CD4-positive, alpha-beta T cell treated with Interleukin-6 for 4 hours (primary cell): ENCODE measurements at places on chromosomes 16 and 17.

DNA sequence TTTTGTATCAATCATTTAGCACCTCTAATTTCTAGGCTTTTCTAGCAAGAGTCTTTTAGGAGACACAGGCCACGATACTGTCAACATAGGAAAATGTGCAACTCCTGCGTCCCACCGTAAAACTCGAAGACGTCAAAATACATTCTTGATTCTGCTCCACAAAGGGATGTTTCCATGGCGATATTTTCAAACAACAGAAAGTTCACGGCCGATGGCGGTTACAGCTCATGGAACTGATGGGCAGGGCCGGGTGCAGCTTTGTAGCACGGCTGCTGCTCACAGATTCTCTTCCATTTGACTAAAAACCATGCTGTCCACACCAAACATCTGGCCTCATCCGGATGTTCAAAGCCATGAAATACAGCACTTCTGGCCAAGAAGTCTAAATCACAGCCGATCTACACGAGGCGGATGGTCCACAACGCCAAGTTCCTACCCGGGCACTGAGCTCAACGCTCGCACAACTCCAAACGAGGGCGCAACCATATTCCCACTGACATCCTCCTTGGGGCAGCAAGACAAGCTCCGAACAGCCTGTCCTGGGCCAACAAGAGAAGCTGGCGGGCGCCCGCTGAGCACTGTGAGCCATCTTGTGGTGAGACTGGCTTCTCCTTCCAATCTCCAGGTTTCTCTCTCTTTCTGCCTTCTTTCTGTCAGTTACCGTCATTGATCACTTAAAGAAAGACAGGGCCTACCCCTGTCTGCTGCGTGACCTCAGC, 79.8 kb downstream of the ZNF778 start:
- no peak for DNase-seq

GRCh38 chr17:60720763-60721531, 43.3 kb downstream of the BCAS3 start:
- DNase-seq, result peak; percentile 40

GRCh38 chr16:10895053-10895946, 18.3 kb downstream of the CIITA start:
- peak; percentile 30 for DNase-seq

- peak; percentile 58 for DNase-seq
These were observed 3.2 kb upstream of the NLRP1 start for GRCh38 chr17:5587438-5588032.

DNA sequence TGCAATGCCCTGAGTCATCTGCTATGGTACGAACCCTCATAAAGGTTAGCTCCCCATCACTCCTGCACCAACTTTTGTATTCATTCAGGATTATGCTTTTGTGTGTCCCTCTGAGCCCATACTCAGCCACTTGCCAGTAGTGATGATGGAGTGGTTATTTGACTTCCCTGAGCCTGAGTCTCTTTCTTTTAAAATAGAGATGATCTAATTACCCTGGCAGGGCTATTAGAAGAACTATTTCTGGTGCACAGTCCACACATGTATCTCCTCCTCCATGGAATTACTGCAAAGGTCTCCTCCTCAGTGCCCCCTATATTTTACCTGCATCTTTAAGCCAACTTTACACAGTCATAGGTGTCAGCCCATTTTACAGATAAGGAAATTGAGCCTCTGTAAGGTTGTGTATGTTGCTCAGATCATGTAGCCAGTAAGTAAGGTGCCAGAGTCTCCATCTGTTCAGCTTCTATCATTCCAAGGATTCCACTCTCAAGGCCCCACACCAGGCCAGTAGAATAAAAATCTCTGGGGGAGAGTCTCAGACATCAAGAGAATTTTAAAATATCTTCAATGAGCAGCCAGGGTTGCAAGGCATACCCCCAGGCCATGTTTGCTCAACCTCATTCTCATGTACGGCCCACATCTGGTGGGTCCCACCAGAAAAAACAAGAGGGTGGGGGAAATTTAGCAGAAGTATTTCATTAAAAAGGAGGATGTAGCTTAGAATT, 333.7 kb upstream of the HSBP1 start:
- DNase-seq, result no peak

GRCh38 chr17:58390884-58391283, 26.4 kb downstream of the RNF43 start:
- DNase-seq, result no peak

DNA sequence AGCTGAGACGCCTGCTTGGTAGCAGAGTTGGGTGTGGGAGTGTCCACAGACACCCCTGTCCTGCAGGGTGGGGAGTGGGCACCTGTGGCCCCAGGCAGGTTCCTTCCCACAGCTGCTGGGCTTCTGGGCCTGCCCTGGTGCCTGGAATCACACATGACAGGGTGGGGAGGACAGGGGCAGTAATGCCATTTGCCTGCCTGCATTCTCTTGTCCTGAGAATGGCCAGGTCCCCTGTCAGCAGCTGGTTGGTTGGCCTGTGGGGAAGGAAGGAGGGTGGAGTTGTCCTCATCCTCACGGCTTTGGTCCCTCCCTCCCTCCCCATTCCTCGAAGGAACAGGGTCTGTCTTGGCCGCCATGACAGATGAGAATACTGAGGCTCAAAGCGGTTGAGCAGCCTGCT, 5.2 kb downstream of the PRSS53 start:
- DNase-seq, result no peak

DNA sequence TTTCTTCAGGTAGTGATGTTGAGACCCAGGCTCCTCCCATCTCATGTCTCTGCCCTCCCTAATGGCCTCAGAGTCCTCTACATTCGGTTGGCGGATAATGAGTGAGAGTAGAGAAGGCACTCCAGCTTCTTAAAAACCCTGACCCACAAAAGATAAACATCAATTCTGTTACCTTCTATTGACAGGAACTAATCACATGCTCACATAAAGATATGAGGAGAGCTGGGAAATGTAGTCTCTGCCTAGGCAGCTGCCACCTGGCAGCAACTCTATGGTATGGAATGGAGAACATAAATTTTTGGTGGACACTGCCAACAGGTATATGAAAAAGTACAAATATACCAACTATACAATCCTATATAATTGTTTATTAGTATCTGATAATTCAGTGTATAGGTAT, 110.7 kb upstream of the HLF start:
- no peak for DNase-seq

DNA sequence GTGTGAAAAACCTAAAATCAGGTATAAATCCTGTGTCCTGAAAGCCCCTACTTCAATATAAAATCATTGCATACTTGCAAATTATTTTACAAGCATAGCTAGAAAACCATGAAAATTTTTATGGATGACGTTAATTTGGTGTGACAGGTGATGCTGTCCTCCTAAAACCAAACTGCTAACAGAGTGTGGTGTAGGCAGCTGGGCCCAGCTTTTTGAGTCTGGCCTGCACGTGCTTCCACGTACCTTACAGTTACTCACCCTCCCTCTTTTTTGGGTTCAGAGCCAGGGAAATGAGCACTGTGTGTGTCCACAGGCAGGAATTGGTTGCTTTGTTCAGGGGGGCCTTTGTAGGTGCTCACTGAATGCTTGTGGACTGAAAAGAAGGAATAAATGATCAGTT, 36.4 kb downstream of the CLEC16A start:
- DNase-seq, result no peak

GRCh38 chr17:18851201-18851600, 6.7 kb upstream of the PRPSAP2 start:
- DNase-seq, result no peak

GRCh38 chr16:25063102-25063501, 47.9 kb upstream of the ARHGAP17 start:
- DNase-seq, result peak; percentile 14

DNA sequence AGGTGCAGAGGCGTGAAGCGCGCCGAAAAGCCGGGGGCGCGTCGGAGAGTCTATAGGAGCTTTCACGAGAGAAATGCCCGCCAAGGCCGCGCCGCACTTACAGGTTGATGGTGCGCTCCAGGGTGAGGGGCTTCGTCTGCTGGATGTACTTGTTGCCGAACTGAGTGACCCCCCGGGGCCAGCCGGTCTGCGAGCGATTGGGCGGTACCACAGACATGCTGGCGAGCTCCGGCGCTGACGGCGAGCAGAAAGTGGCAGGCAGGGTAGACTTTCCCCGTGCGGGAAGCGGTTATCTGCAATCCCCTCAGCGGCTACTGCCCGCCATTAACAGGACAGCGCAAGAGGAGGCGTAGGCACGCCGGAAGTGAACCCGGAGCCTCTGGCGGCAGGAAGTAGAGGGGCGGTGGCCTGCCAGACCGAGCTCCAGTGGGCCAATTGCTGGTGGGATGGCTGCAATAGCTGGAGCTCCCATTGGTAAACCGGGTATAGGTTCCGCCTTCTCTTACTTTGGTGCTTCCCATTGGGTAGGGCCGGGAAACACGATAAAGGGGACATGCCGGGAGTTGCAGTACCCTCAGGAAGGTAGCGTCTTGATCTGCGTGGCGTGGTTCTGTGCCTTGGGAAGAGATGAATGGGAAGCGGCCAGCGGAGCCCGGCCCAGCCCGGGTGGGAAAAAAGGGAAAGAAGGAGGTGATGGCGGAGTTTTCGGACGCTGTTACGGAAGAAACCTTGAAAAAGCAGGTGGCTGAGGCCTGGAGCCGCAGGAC, at the start of the genes NUDT21 and OGFOD1:
Gene NUDT21, minus strand, starts transcription at position 347 of the 767 bp plus-strand sequence. Its CDS starts 130 bp downstream, at position 217.
Gene OGFOD1, plus strand, starts transcription at position 569 of the 767 bp plus-strand sequence. Its CDS starts 59 bp downstream, at position 628.
- DNase-seq, result peak; percentile 91

DNA sequence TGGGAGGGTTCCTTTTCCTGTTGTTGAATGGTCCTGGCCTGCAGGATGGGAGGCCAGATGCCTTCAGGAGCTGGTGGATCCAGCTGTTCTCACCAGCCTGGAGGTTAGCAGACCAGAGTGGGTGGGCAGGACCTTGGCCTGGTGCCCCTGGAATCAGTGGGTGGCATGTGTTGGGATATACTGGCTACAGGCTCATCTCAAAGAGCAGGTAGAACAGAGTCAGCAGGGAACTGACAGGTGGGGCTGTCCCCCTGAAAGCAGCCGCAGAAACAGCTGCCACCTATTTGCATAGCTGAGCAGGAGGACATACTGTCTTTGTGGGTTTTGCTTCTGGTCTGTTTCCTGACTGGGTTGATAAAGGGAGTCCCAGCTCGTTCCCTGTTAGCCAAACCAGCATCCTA, 144.1 kb downstream of the RAB11FIP4 start:
- no peak for DNase-seq

- DNase-seq, result peak; percentile 76
These were observed 15.3 kb upstream of the TNS4 start for GRCh38 chr17:40516581-40517285.

DNA sequence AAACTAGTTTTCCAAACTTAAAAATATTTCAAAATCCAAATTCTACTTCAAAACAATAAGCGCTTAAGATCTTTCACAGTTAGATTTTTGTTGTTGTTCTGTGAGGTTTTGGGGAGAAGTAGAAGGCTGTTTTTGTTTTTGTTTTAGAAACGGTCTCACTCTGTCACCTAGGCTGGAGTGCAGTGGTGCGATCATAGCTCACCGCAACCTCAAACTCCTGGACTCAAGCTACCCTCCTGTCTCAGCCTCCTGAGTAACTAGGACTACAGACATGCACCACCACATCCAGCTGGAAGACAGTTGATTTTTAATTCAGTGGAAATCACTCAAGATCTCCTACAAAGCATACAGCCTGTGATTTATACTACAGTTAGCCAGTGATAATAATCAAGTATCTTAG, 2.7 kb downstream of the SHCBP1 start:
- DNase-seq, result no peak

DNA sequence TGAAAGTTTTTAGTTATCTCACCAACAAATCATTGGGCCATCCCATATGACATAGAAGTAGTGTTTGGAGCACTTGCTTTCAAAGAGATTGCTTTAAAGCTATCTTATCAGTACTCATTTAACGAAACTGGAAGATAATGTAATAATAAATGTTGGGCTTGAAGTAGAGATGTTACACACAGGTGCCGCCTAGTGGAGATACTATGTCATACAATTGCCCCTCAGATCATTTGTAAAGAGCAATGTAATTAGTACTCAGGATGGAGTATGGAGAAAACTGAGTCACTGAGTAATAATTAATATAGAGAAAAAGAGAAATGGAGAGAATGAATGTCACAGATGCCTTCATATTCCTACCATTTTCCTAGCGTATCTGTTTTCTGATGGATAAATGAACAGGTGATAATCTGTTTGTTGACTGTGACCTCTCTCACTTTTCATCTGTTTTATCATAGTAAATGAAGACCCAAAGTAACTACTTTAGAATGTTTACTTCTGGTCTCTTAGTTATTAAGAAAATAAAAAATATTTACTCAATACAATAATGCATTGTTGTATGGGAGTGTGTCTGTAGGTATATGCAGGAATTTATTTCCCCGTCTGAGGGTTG, 80.4 kb downstream of the EFCAB5 start:
- peak; percentile 52 for DNase-seq

GRCh38 chr16:72840631-72841381, 207.1 kb downstream of the ZFHX3 start:
- DNase-seq, result no peak

DNA sequence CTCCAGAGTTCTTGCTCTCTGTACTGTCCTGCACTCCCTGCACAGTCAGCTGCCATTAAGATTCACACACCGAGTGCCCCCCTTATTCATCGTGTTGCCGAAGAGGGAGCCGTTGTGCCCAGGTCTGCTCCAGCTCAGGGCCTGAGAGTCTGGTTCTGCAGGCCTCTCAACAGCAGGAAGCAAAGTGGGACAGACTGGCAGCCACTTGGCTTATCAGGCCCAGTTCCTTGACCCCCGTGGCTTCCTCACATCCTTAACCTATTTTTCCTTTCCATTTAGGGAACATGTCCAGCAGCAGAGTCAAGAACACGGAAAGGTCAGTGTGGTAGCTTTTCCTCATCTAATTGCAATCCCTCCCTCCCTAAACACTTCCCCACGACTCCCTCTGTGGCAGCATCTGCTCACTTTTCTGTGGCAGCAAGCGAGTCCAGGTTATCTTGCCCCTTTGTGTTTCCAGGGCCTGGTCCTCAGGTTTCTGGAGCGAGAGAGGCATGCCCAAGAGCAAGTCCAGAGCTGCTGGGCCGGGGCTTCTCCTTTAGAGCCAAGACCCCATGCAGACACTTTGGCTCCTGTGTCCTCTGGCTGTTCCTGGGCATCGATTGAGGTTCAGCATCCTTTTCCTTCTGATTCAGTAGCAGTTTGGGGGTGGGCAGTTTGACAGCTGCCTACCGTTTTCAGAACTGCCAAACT, 22.1 kb upstream of the ADAM11 start:
- no peak for DNase-seq

DNA sequence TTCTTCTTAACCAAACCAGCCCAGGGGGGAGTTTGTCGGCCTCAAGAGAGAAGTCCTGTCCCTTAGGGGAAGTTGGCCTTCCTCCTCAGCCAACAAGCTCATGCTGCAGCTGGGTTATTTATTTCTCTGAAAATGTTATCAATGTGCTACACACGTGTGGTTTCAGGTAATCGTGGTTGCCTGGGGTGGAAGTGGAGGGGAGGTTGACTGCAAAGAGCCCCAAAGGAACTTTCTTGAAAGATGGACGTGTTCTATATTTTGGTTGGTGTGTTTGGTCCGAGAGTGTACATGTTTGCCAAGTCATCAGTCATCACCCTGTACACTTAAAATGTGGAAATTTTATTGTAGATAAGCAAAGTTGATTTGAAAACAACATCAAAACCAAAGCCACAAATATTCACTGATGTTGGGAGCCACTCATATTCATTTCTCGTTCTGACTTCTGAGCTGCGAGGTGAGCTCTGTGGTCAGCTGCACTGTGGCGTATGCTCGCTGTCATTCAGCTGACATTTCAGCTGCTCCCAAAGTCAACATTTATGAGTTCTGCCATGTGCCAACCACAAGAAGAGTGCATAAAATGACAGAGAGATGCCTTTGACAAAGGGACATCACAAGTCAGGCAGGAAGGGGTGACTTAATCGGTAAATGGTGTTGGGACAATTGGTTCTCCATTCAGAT, 26.5 kb upstream of the ADGRG1 start:
- peak; percentile 56 for DNase-seq

- no peak for DNase-seq
These were observed 78.7 kb upstream of the LGALS9 start for GRCh38 chr17:27552276-27552732.
